Muscle of arm (tissue), 14 donors: ENCODE measurements at places on chromosomes 1 and 21. TPM values are rescaled to one million over a fixed set of nuclear protein-coding genes. Genes with fewer than 3 reads are reported as not detected.

OR2T34 gene
- not detected for polyA plus RNA-seq

SAMSN1 gene
- polyA plus RNA-seq: 1.4 TPM

OPRD1 gene
- not detected for polyA plus RNA-seq

AKR1A1 gene
- 90.3 TPM for polyA plus RNA-seq

TRIM46 gene
- polyA plus RNA-seq: 0.35 TPM

WRAP73 gene
- 11.7 TPM for polyA plus RNA-seq

OR14K1 gene
- polyA plus RNA-seq: not detected

GIPC2 gene
- 1.3 TPM for polyA plus RNA-seq

PAFAH2 gene
- 110 TPM for polyA plus RNA-seq

NOS1AP gene
- polyA plus RNA-seq: 1.0 TPM

NBPF11 gene
- polyA plus RNA-seq: 23.3 TPM

BRINP3 gene
- polyA plus RNA-seq: 0.42 TPM

DNALI1 gene
- polyA plus RNA-seq: 6.1 TPM

ADCY10 gene
- 0.13 TPM for polyA plus RNA-seq

TRIM58 gene
- polyA plus RNA-seq: 3.1 TPM

KCNE2 gene
- 0.85 TPM for polyA plus RNA-seq

UBE4B gene
- 39.4 TPM for polyA plus RNA-seq

FMOD gene
- 144 TPM for polyA plus RNA-seq

WLS gene
- polyA plus RNA-seq: 110 TPM

ANKRD35 gene
- polyA plus RNA-seq: 6.0 TPM

KCNA3 gene
- 0.30 TPM for polyA plus RNA-seq

DCDC2B gene
- polyA plus RNA-seq: 0.77 TPM

ZNF593OS gene
- 2.1 TPM for polyA plus RNA-seq

TNNI3K gene
- 1.1 TPM for polyA plus RNA-seq

NBPF6 gene
- polyA plus RNA-seq: not detected

HTR6 gene
- polyA plus RNA-seq: not detected

CCDC17 gene
- polyA plus RNA-seq: 1.6 TPM

TFF2 gene
- polyA plus RNA-seq: not detected

NPHS2 gene
- polyA plus RNA-seq: not detected

IGSF21 gene
- polyA plus RNA-seq: 0.41 TPM

HMCN1 gene
- polyA plus RNA-seq: 12.6 TPM

LRRC53 gene
- not detected for polyA plus RNA-seq

ZC3H12A gene
- polyA plus RNA-seq: 1.1 TPM

AKNAD1 gene
- polyA plus RNA-seq: 2.3 TPM

CFAP57 gene
- polyA plus RNA-seq: not detected

IL22RA1 gene
- polyA plus RNA-seq: not detected

CAPZA1 gene
- polyA plus RNA-seq: 81.3 TPM

TNFRSF25 gene
- polyA plus RNA-seq: 9.2 TPM

TPTE gene
- not detected for polyA plus RNA-seq

TDRD5 gene
- not detected for polyA plus RNA-seq

IGSF9 gene
- 27.3 TPM for polyA plus RNA-seq

LAMB3 gene
- polyA plus RNA-seq: 0.85 TPM

GUCA2B gene
- not detected for polyA plus RNA-seq

C4BPB gene
- polyA plus RNA-seq: not detected

SFN gene
- polyA plus RNA-seq: 110 TPM

VWA5B1 gene
- 0.41 TPM for polyA plus RNA-seq

FUCA1 gene
- 15.5 TPM for polyA plus RNA-seq

SPATA17 gene
- not detected for polyA plus RNA-seq

GPR52 gene
- polyA plus RNA-seq: not detected

KLF17 gene
- 0.23 TPM for polyA plus RNA-seq

OR10Z1 gene
- polyA plus RNA-seq: 0.16 TPM

CCDC181 gene
- polyA plus RNA-seq: 0.93 TPM

KRTAP12-2 gene
- polyA plus RNA-seq: not detected
